H54 (cell line): ENCODE measurements at places on chromosomes 6 and 20.

DNA sequence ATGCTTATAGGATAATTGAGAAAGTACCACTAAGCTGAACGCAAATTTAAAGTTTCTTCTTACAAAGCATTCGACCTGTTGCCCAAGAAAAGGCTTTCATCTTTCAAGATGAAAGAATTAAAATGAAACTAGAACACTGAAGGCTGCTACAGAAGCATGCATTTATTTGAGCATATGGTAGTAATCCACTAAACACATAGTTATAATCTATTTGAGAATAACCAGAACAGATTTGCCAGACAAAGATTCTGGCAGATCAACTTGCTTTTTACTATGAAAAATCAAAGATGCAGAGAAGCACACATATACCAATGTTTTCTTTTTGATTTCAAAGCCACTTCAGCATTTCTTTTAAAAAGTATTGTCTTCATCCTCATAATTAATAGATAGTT is 412.2 kb downstream of the UTRN start:
- DNase-seq = no peak

DNA sequence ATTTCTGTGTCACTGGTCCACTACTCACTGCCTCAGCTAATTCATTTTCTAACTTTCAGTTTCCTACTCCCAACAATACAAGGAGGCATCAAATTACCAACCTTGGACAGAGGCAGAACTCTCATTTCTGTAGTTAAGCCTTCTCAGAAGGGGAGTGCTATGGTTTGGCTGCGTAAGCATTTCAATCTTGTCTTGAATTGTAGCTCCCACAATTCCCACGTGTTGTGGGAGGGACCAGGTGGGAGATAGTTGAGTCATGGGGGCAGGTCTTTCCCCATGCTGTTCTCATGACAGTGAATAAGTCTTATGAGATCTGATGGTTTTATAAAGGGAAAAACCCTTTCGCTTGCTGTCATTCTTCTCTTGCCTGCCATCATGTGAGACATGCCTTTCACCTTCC is 22.9 kb downstream of the HLA-DRA start:
- no peak for DNase-seq

- DNase-seq = no peak
These were observed 37.5 kb downstream of the HNF4A start for GRCh38 chr20:44392776-44393607.

DNA sequence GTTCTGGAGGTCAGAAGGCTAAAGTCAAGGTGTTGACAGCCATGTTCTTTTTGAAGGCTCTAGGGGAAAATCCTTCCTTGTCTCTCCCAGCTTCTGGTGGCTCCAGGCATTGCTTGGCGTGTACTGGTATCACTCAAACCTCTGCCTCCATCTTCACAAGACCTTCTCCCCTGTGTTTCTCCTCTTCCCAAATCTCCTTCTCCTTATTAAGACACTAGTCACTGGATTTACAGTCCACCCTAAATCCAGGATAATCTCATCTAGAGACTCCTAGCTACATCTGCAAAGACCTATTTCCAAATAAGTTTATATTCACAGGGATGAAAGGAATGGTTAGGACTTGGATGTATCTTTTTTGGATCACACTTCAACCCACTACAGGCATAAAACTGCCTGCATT is 26.0 kb upstream of the CTAGE9 start:
- no peak for DNase-seq

DNA sequence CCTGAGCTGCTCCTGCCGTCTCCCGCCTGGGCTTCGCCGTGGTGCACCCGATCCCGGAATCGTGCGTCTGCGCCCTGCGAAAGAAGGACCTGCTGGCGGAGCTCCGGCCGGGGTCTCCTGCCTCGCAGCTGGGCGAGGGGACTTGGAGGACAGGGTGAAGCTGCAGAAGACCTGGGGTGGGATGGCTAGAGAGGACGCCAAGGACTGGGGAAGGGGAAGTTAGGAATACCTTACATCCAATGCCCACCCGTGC is 150.2 kb downstream of the PRL start:
- DNase-seq = no peak
